Stimulated activated CD4-positive, alpha-beta T cell treated with anti-CD3 and anti-CD28 coated beads, Interleukin-4, amount 100 ng/mL, for 4 hours (primary cell): ENCODE measurements at places on chromosomes 11 and 22.

DNA sequence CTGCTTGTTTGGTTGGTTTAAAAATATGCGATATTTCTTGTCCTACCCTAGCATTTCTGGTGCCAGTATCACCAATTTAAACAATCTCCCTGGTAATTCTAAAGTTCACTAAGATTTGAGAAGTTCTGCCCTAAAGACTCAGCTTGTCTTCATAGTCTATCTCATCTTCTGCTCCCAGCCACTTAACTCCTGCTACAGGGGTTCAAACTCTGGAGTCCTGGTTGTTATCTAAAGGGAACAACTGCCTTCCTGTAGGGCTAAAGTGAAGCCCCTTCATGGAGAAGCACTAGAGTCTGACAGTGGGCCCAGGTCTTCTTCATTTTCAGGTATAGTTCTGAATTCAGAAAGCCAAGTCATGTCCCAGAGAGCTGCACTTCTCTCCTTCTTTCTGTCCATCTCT, 73.2 kb downstream of the CTNND1 start:
- DNase-seq = no peak

DNA sequence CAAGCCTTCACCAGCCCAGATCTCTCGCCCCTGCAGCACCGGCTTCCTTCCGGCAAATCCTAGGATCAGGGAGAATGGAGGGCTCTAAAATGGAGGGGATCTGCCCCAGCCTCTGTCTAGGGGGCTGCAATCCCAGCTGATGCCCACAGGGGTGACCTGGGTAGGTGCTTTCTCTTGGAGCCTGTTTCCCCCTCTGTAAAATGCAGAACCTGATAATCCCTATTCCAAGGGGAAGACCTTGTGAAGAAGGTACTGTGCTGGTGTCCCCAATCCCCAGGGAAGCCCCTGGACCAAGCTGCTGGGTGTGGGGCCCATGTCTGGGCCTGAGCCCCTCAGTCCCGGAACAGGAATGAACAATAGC, 2.8 kb downstream of the EMID1 start:
- DNase-seq = no peak

DNA sequence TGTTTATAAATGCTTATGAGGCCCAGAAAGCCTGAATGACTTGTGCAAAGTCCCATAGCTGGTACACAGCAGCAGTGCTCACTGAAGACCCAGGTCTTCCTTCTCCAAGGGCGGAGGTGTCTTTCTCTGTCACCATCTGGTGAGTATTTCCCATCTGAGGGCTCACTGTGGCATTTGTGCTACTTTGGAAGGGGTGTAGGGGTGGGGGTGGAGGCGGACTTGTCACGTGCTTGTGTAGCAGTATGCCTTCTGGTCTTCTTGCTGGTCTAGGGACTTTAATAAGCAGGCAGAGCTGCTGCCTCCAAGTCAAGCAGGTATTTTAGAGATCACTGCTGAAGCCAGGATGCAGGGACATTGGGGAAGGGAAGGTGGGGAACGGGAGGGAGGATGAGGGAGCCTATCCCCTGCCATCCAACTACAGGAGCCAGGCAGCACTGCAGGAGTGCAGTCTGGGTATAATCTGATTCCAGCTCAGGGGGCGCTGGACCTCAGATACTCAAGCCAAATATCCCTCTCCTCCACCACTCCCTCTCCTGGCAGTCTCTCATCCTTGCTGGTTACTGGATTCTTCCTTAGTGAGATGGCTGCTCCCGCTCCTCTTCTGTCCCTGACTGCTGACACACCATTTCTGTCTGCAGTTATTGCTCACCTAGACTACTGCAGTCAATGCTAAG, 3.4 kb downstream of the ABCC8 start:
- DNase-seq = no peak

GRCh38 chr11:131609921-131610320, 239.5 kb downstream of the NTM start:
- DNase-seq = no peak

- no peak for DNase-seq
These were observed 45.0 kb upstream of the MPPED2 start for GRCh38 chr11:30631148-30631547.

- DNase-seq = no peak
These were observed 34.3 kb downstream of the LDLRAD3 start for GRCh38 chr11:35978183-35978582.

GRCh38 chr11:83157594-83158356, 844 bp downstream of the PCF11 start:
- DNase-seq = peak; percentile 38

GRCh38 chr22:39896313-39896996, 2.9 kb upstream of the ENTHD1 start:
- DNase-seq = no peak

DNA sequence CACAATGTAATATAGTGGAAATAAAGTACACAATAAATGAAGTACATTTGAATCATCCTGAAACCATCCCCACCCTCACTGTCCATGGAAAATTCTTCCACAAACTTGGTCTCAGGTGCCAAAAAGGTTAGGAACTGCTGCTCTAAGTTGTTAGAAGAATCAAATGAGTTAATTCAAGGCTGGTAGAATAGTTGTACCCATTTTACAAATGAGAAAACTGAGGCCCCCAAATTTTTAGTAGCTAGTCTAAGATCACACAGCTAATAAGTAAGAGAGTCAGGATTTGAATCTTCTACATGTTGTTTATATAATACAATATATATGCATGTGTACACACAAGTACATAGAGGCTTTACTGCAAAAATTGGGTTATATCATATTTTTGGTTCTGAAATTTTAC, 43.1 kb downstream of the MIAT start:
- DNase-seq = no peak

DNA sequence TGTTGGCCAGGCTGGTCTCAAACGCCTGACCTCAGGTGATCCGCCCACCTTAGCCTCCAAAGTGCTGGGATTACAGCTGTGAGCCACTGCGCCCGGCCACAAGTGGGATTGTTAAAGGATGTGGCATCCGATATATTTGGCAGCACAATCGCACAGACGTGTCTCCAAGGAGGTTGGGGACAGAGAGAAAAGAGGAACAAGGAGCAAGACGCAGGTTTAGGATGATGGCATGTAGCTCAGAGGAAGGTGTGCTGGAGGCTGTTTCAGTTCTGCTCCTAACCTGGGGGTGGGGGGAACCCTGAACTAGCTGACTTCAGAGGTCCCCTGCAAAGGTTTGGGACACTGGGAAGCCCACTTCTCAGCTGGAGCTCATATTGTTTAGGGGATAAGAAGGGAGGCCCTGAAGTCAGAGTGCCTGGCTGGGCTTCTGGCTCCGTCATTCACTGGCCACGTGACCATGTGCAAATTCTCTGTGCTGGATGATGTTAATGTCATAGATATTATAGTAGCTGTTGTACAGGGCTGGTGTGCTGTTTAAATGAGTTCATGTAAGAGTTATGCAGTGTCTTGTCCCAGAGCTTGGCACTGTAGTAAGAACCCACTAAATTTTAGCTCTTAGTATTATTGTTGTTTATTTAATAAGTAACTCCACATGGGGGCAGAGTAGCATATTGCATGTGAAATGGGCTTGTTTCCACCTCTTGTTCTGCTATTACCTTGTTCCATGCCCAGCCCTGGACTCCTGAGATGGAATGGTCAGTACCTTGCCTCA, 129.7 kb downstream of the ST3GAL4 start:
- DNase-seq = no peak

GRCh38 chr22:42922374-42923191, 65.5 kb upstream of the ARFGAP3 start:
- DNase-seq = no peak

DNA sequence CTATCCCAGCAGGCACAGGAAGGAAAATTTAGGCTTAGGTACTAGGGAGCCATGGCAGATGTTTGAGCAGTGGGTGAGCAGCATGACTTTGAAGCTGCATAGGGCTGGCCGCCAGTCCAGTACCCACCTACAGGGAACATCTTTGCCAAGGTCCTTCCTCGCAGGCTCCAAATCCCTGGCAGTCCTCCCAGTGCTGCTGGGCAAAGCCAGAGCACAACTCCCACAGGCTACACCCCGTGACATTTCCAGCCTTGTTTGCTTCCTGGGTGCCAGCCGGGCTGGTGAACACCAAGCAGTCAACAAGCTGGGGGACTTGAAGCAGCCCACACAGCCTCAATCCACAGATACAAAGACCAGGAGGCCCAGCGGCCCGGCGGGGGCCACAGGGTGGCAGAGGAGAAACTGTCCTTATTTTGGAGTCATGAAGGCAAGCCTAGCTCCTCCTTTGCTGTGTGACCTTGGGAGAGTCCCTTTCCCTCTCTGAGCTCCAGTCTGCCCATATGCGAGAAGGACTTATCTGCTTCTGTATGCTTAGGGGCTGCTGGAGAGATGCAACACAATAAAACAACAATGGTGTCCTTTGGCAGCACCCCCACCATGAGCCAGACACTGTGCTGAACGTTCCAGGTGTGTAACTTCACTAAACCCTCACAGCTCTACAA, 28.0 kb downstream of the TPST2 start:
- no peak for DNase-seq

- no peak for DNase-seq
These were observed 124.3 kb upstream of the TTC12 start for GRCh38 chr11:113189909-113190667.

DNA sequence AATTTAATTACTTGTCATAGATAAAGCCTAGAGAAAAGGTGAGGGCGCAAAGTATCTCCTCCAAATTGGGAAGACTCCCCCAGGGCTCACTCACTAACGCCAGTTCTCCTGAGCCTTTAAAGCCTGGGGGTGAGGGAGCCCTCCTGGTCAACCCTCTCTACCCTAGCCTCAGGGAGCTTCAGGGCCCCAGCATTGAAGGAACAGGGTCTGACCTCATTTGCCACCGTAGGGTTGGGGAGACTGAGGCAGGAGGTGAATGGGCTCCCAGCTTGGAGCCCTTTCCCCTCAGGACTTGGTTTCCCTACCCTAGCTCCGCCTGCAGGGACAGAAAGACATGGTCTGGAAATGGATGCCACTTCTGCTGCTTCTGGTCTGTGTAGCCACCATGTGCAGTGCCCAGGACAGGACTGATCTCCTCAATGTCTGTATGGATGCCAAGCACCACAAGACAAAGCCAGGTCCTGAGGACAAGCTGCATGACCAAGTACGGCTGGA, 1.7 kb downstream of the FOLR2 start:
- no peak for DNase-seq

- no peak for DNase-seq
These were observed 3.0 kb upstream of the ANKK1 start for GRCh38 chr11:113384551-113384950.

- DNase-seq = no peak
These were observed 11.8 kb upstream of the TBCEL start for GRCh38 chr11:121012091-121012490.

DNA sequence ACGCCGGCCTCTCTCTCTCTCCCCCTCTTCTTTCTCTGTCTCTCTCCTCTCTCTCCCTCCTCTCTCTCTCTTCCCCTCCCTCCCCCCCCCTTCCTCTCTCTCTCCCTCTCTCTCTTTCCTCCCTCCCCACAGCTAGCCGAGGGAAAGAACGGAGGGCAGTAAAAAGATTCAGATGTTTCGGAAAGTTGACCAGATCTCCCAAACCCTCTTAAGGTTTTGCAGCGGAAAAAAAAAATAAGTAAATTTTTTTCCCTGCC, 195 bp upstream of the ALX4 start:
- DNase-seq = no peak

DNA sequence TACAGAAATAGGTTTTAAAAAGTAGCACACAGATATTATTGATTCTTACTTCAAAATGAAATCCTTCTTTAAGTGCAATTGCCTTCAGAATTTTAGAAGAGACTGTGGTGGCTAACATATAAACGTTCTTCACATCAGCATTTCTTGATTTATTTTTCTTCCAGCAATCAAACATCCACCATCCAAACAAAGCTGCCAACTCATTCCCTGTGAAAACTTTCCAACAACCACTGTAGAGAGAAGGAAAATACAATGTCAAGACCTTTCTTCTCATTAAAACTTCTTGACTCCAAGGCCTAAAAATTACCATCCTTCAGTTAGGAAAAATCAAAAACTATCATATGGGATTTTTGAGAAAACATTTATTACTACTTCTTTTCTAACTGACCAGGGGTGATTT, 34.0 kb upstream of the P4HA3 start:
- DNase-seq = no peak

- DNase-seq = no peak
These were observed 26.0 kb upstream of the LRRC10B start for GRCh38 chr11:61482513-61482912.

DNA sequence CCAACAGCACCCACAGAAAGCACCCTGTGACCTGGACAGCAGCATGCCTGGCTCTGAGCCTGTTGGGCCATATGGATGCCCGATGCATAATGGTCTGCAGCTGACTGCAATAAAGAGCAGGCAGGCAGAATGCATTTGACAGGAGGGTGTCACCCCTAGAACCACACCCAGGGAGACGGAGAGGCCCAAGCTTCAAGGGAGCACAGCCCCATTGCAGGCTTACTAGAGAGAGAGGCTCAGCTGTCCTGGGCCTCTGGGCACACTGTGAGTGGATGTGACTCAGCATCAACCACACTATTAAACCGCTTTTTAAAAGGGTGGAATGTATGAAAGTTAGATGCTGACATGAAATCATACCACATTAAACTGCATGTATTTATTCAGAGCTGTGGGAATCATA, 365.3 kb downstream of the CTTN start:
- no peak for DNase-seq

DNA sequence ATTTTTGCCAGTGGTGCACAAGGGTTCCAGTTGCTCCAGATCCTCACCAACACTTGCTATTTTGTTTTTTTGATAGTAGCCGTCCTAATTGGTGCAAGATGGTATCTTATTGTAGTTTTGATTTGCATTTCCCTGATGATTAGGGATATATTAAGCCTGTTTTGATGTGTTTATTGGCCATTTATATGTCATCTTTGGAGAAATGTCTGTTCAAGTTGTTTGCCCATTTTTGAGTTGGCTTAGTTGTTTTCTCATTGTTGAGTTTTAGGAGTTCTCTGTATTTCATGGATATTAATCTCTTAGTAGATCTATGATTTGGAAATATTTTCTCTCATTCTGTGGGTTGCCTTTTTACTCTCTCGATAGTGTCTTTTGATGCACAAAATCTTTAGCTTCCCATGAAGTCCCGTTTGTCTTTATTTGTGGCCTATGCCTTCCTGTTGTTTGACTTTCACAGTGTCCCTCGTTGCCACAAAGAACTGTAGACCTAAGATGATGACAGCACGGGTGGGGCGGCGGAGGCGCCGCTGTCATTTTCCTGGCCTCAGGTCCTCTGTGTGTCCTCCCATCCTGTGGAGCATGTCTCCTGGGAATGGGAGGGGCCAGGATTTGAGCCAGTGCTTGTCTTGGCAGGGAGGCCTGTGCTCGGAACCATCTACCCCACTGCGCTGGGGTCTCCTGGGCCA, 33.5 kb downstream of the LRP5 start:
- DNase-seq = no peak

DNA sequence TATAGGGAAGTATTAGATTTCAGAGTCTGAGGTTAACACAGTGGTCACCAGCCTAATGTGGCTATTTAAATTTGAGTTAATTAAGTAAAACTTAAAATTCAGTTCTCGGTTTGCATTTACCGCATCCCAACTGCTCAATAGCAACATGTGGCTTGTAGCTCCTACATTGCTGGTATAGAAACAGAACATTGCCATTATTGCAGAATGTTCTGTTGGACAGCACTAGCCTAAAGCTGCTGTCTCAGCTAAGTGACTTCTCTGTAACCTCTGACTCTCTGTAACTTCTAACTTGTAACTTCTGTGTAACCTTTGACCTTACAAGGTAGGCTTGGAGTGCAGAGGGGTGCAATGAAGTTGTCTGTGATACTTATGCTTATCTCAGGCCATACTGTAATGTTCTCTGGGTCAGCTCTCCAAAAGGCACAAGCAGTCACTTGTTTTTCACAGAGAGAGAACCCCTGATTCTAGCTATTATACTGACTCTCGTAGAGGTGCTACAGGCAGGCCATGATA, 78.7 kb downstream of the ZNRF3 start:
- DNase-seq = no peak

GRCh38 chr11:125382314-125382791, 113.7 kb downstream of the FEZ1 start:
- DNase-seq = no peak
